ENCODE measurements at places on chromosomes 12 and 14.

GRCh38 chr12:108271951-108272872 lies 66.9 kb downstream of the CMKLR1 start:
- no peak for DNase-seq

GRCh38 chr14:34179727-34180126 lies 228.9 kb upstream of the EGLN3 start:
- DNase-seq: no peak

- no peak for DNase-seq
Observed at GRCh38 chr14:94052662-94053061, 26.5 kb downstream of the OTUB2 start.

GRCh38 chr12:97168804-97169203 lies 261.7 kb downstream of the NEDD1 start:
- DNase-seq: no peak

GRCh38 chr14:24817212-24818057 lies 183.4 kb upstream of the GZMB start:
- DNase-seq: no peak
